ENCODE measurements at places on chromosomes 12 and 14.

DNA sequence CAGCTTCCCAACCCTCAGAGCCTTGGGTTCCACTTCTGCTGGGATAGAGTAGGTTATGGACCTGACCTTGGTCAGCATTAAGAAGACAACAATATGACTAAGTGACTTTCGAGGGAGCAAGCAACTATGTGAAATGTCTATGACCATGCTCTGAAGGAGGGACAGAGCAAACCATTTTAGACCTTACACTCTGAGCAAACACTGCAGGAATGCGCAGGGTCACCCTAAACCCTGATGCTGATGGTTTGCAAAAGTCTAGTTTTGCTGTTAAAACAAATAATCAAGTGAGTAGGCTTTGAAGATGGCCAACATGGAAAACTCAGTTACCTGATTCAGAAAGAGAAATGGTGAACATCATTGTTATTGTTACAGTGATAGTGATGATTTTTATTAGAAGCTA lies 8.7 kb downstream of the ZCCHC8 start:
- DNase-seq, result no peak

DNA sequence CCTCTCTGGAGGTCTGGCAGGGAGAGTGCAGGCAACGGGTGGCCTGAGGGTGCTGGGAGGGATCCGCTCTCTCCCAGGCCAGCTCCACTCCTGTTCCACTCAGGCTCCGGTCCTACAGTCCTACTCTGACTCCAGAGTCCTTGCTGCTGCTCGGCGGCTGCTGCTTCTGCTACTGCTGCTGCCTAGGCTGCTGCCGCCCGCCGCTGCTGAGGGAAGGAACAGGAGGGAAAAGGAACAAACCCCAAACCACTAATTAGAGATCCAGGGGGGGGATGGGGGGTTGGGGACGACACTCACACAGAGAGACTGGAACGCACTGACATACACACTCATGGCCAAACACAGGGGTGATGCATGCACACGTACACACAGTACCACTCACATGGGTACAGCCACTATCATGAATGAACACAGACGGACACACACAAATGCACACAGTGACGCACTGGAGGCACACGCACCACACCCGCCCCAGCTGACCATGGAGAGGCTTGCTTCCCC lies at the start of gene SP7:
Gene SP7, minus strand, starts transcription at position 174 of the 501 bp plus-strand sequence. CDS start 708 bp downstream, outside the sequence.
- DNase-seq, result no peak

- no peak for DNase-seq
Observed at GRCh38 chr12:39798429-39798828, 178.8 kb upstream of the ABCD2 start.

GRCh38 chr14:54650331-54650958 lies 83.5 kb downstream of the SAMD4A start:
- no peak for DNase-seq

DNA sequence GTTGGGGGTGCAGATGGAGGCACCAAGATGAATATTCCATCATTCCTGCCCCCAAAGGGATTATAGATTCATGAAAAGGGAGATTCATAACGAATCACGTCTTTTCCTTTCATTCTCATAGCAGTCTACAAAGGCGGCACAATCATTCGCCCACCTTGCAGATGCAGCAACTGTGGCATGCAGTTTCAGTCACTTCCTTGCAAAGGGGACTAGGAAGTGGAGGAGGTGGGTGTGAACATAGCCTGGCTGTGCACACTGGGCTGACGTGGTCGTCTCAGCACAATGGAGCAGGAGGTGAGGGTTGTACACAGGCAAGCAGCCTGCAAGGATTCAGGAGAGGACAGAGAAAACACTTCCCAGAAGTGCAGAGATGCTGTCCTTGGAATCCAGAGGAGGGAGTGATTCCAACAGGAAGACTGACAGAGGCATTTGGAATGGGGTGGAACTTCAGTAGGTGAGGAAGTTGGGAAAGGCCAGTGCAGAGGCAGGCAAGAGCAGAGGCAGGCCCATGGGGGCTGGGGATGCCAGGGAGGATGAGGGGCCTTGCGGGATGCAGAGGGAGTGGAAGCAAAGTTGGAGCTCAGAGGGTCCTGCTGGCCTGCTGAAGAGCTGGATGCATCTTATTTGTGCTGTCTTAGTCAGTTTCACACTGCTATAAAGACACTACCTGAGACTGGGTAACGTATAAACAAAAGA lies 21.9 kb upstream of the PPP2R5C start:
- DNase-seq, result no peak

GRCh38 chr12:130576371-130576816 lies 139.7 kb downstream of the RIMBP2 start:
- no peak for DNase-seq

GRCh38 chr12:15116086-15116485 lies 105.1 kb downstream of the RERG start:
- DNase-seq, result no peak

GRCh38 chr12:81075539-81075938 lies 2.3 kb upstream of the ACSS3 start:
- no peak for DNase-seq

DNA sequence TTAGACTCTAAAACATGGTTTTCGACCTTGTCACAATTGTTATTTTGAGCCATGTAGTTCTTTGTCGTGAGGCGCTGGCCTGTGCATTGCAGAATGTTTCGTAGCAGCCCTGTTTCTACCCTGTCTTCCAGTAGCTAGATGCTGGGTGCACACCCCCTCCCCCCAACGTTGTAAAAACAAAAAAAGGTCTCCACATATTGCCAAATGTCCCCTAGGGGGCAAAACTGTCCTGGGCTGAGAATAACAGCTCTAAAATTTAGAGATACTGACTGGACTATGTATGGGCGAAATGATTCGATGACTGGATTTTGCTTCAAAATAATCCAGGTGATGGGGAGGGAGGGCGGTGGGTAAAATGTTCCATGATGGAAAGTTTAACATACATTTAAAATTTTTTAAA lies 126.1 kb upstream of the FUT8 start:
- DNase-seq, result peak; percentile 27

DNA sequence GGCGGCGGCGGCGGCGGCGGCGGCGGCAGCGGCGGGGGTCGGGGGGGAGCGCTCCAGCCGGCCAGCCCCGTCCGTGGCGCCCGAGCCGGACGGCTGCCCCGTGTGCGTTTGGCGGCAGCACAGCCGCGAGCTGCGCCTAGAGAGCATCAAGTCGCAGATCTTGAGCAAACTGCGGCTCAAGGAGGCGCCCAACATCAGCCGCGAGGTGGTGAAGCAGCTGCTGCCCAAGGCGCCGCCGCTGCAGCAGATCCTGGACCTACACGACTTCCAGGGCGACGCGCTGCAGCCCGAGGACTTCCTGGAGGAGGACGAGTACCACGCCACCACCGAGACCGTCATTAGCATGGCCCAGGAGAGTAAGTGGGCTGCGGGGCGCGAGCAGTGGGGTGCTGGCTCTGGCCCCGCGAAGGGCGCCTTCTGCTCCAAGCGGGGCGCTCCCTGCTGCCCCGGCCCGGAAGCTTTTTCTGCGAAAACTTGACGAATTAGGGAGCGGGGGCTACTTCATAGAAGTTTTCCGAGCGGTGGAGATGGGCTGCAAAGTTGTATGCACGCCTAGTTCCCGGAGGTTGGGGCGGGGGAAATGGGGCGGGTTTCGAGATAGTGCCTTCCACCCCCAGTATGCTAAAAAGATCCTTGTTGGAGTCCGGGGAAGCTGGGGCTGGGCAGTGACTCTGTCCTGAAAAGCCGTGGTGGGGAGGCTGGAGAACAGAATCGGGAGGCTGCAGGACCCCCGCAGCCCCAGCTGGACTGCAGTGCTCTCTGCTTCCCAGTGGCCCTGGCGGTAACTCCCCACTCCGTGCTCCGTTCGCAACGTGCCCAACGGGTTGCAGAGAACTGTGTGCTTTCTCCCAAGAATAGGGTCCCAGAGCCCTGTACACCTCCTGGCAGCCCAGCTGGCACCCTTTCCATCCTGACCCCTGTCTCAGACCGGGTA lies 751 bp downstream of the GDF11 start:
- DNase-seq, result peak; percentile 45

DNA sequence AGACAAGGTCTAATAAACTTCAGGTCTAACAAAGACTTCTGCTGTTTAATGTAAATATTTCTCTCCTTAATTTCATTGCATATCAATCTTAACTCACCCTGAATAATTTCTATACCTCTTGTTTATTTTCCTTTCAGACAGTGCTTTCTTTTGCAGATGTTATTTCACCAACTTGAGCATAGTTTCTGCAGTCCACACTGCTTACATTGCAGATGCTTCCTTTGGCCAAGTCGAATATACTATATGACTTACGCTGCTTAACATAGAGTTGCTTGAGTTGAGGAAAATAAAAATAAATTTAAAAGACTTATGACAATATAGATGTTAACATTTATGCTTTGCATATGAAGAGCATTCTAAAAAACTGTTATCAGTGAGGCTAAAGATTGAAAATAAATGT lies 217.7 kb downstream of the PTPRO start:
- DNase-seq, result no peak

DNA sequence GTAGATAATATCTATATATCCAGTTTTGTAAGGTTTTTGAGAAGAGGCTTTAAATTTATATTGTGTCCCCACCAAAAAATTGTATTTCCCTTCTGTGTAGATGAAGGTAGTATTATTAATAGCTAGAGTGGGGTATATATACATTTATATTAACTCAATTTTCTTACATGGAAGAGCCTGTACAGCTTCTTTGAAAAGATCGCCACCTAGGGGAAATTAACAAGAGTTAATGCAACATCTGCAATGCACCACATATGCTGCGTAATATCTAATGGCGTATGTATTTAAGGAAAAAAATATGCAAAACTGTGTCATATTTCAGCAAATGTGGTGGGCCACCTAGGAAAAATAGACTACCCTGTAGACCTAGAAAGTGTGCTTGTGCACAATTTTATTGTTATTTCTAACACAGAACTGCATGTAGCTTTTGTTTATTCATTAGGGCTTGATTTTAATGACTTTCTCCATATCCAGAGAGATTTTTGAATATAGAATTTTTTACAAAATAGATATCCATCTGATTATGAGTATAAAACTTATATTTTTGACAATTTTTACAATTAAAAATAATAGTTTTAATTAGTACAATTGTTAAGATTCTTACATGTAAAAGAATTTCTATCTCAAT lies 14.0 kb downstream of the CCER1 start:
- peak; percentile 11 for DNase-seq

Data from CD4-positive, alpha-beta T cell treated with Interleukin-2 at 100 ng/mL for 4 hours (primary cell).